NT2/D1 (cell line): ENCODE measurements at places on chromosomes 4 and X.

DNA sequence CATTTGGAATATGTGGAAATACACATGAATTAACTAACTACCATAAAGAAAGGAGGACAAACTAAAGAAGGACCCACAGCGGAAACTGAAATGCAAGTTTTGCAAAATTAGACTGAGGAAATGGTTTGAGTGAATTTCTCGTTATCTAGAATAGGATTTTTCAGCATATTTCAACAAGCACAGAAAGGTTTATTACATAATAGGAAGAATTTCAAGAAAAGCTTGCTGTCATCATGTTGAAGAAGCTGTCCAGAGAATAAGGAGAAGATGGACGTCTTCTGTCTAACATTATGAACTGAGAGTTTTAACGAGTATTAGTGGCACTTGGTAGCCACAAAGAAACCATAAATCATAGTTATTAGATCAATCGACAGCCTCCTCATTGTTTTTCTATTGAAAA, 45.0 kb downstream of the TEC start:
- no peak for DNase-seq

DNA sequence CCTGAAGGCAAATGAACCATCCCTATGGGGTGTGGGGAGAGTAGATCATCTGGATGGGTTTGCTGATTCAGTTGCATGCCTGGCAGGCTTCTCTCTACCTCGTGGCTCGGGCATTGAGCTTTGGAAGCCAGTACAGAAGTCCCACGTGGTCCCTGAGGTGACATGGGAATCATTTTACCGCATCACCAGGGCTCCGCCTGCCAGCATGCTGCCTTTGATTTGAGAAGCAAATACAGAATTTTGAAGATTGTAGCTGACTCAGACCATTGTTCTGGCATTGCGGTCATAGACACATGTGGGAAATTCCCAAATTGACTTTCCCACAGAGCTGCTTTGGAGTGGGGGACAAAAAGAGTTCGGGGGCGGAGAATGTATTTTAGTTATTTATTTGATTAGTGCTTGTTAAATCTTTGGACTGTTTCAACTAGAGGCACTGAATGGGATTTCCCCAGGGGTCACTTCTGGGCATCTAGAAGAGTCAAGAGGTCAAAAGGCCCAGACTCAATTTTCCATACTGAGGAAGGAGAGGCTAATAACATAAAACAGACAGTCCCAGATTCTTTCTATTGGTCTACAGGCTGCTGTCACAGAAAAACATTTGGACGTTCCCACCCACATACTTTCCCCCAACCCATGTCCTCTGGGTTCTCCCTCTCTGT, 79.3 kb downstream of the NHSL2 start:
- DNase-seq: no peak

DNA sequence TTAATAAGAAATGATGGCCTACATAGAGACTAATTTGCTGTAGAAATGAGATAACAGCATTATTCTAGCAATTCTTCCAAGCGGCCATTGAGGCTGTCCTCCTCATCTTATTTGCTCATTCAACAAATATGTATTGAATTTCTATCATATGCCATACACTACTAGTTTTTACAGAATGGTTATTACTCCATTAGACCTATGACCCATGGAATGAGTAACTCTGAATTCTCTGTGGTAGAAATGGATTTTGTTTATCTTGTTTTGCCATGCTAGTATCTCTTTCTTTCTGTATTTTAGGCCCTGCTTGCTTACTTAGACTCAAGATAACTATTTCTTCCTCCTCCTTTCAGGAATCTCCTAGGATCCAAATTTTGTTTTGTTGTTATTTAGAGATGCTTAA, 103.5 kb downstream of the RPA4 start:
- no peak for DNase-seq

- DNase-seq: no peak
These were observed 135.4 kb downstream of the SH3KBP1 start for GRCh38 chrX:19752043-19752442.

DNA sequence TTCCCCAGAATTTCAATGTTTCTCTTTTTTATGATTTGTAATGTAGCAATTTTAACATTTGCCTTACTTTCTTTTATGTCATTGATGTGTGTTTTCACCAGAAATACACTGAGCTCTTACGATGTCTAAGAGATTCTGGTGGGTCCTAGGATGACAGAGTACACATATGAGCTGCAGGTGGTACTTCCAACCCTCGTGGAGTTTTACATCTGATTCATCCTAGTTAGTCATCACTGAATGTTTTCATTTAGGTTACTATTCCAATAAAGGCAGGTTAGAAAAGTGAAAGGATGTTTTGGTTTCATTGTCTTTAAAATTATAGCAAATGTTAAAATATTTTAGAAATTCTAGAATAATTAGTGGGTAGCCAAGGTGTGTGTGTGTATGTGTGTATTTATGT, 605.9 kb downstream of the ADGRL3 start:
- no peak for DNase-seq

GRCh38 chr4:91373546-91373945, 930.2 kb upstream of the GRID2 start:
- DNase-seq: no peak

DNA sequence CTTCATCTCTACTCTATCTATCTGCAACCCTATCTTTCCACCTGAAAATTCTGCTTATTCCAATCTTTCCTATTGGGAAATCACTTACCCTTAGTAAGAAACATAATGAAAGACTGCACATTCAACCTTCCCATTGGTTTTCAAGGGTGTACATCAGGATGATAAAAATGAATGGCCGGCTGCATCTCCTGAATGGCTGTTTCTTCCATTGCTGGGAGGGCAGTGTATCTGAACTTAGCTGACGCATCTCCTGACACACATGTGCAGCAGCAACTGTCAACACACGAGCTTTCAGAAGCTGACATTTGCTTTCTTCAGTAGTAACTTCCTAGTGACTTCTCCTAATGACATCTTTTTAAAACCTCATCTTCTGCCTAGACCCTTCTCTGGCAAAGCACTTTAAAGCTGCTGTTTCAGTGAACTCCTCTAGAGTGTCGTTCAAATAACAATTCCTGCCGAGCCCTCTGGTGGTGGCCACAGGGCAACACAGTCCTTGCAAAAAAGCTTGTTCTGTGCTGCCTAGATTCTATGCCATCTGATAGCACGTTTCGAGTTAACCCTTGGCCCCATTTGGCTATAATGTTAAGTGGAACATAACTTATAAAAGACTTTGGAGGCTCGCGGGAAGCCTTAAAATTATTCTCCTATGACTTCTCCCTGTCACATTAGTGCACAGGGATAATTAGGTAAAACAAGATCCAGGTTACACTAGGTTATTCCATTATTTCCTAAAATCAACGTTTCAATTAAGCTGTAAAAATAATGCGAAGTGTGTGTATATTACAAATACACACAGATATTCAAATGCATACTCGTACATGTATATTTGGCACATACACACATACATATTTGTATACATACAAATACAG, 2340.7 kb downstream of the PCDH7 start:
- DNase-seq: peak; percentile 51

DNA sequence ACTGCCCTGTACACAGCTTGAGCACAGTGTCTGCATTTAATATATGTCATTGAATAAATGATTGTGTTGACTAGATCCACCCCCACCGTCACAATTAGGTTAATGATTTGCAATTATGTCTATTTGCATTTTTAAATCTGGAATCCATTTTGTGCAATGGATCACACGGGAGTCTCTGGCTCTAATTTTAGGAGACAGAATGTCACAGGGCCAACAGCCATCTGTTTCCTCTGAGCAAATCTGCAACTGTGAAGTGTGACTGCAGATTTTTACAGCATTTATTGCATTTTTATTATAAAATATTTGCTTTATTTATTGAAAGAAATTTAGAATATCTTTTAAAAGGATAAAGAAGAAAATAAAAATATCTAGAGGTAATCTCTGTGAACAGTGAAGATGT, 316.8 kb downstream of the HS3ST1 start:
- no peak for DNase-seq
